ENCODE measurements at places on chromosomes 5 and 9.

GRCh38 chr5:94197970-94198369 is 420.4 kb downstream of the KIAA0825 start:
- no peak for DNase-seq

GRCh38 chr9:135701067-135701958 is 672 bp upstream of the KCNT1 start:
- DNase-seq: peak; percentile 11

- DNase-seq: no peak
These were observed 171.6 kb upstream of the PPP1R2B start for GRCh38 chr5:156678484-156678883.

GRCh38 chr5:20276061-20276958 is 288.3 kb upstream of the CDH18 start:
- no peak for DNase-seq

GRCh38 chr9:12276505-12276904 is 416.7 kb upstream of the TYRP1 start:
- no peak for DNase-seq

- DNase-seq: no peak
These were observed 21.8 kb downstream of the IRF1 start for GRCh38 chr5:132468656-132469379.

- DNase-seq: no peak
These were observed 165.2 kb downstream of the RMI1 start for GRCh38 chr9:84145780-84146179.

GRCh38 chr5:180736536-180736935 is 3.3 kb downstream of the OR2Y1 start:
- no peak for DNase-seq

DNA sequence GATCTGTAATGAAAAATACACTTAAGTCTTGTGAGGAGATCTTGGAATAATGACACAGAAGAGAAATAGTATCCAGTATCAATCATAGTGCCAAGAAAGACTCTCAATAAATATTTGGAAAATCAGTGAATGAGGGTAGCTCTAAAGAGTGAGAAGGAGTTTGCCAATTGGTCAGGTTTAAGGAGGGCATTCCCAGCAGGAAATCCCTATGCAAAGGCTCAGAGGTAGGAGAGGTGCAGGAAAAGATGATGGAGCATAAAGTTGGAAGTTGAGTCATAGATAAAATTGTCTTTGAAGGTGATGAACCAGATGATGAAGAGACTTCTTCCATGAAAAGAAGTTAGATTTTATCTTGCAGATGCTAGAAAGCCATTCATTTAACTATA is 27.8 kb downstream of the TNPO1 start:
- DNase-seq: no peak

DNA sequence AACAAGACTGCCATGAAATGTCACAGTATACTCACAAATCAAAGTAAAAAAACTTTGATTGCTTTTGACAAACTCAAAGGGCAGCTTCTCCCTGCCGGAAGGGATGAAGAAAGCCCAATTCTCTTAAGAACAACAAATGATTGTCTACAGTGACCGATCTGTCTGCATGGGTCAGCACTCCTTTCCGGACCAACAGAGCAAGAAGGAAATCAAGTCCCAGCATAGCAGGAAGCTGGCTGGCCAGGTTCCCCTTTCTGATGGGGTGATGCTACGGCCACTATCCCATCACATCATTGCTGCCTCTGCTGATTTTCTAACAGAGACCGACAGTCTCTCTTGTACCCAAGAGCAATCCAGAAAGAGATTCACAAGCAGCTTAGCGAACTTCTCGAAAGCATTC is 692 bp downstream of the C1QTNF3 start:
- no peak for DNase-seq

DNA sequence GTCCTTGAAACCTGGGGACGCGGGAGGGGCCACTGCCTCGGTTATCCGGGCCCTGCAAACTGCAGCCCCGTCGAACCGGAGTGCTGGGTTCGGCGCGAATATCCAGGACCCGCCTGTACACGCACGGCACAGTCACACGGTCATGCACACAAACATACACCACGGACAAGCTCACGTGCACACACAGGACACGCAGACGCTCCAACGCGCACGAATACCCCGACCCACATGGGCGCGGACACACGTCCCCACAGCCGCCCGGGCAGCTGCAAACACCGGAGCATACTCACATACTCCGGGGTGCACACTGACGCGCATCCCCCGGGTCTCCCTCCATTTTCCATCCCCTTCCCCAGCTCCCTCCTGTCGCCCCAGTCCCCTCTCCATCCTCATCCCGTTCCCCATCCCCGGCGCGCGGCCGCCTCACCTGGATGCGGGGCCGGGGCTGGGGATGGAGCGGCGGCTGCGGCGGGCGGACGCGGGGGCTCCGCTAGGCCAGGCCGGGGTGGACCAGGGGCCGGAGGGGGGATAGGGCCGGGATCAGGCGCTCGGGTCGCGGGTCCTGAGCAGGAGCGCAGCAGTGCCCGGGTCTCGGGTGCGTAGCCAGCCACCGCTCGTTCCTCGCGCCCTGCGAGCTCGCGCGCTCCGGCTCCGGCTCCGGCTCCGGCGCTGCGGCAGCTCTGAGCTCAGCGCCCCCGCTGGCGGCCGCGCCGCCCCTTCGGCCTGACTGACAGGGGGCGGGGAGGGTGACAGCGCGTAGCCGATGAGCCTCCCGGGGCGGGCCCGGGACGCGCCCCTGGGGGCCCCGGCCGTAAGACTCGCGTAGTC is at the start of the genes EIF4E1B and SNCB:
Gene EIF4E1B (plus strand): TSS at position 823 of the 828 bp plus-strand sequence. CDS start 12,113 bp downstream, outside the sequence.
Gene SNCB (minus strand): TSS at position 682 of the 828 bp plus-strand sequence. CDS start 880 bp downstream, outside the sequence.
- DNase-seq: no peak

DNA sequence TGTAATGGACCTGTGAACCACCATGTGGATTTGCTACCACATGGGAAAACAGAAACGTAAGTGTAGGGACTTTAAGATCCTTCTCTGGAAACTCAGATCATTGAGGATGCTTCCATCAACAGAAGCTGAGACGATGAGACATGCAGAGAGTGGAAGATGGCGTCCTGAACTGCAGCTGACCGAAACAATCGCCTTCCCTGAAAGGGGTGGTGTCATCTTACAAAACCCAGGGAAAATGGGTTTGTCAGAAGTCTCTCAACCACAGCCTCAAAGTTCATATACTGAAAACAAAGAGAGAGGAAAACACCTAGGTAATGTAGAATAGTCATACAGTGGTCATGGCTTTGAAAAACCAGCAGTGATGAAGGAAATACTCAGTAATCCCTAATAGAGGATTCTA is 6.6 kb upstream of the PTPN3 start:
- DNase-seq: no peak

DNA sequence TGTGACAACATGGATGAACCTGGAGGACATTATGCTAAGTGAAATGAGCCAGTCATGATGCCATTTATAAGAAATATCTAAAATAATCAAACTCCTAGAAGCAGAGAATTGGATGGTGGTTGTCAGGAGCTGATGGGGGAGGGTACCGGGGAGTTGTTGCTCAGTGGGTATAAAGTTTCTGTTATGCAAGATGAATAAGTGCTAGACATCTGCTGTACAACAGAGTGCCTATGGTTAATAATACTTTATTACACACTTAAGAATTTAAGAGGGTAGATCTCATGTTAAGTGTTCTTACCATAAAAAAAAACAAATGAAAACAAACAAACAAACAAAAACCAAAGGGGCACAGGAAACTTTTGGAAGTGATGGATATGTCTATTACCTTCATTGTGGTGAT is 13.0 kb upstream of the CCDC69 start:
- DNase-seq: no peak

- DNase-seq: no peak
These were observed 270.1 kb downstream of the HSPA4 start for GRCh38 chr5:133321833-133322420.

DNA sequence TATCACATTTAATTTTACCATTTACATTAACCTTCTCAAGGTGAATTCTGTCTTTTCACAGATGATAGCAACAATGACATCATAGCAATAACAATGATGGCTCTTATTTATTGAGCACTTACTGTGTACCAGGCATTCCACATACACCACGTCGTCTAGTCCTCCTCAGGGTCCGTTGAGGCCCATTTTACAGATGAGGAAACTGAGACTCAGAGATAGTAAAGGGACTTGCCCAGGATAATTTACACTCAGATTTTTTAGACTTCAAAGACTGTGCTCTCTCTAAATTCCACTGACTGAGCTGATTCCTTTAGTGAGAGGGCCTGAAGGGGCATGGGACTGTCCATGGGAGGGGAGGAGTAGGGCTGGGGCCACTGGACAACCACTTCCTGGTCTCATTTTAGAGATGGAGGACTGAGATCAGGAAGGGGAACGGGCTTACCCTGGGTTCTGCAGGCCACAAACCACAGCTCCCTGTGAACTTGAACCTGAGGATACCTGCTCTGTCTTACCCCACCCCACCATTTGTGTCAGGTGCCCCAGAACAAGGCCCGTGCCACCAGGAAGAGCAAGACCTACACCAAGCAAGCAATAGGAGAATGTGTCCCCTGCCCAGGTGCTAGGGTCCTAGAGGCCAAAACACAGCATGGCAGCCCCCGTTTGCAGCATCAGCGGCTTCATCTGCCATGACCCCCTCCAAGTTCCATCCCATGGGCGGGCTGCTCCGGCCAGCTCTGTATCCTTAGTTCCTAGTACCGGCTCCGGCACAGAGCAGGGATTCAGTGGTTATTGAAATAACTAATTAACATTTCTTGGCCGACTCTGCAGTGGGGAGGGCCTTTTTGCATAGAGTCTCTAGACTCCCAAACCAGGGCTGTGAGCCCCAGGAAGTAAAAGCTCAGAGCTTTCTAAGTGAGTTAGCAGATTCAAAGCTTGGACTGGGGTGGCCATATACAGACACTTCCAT is 96.6 kb downstream of the RGS3 start:
- DNase-seq: no peak

DNA sequence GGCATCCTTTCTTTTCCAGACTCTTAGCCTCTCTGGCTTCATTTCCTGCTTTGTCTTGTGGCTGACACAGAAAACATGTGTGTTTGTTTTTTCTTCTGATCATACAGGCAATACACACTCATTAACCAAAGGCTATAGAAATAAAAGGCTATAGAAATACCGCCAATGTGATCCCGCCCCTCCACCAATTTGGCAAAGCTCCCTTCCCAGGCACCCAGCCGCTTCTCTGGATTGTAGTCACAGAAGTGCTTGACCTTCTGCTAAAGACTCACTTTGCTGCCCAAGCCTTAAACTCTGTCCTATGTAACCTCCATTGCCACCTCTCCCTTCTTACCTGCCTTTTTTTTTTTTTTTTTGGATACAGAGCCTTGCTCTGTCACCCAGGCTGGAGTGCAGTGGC is 5.3 kb downstream of the TXNDC15 start:
- DNase-seq: no peak

- DNase-seq: peak; percentile 86
These were observed at the start of gene FAM53C for GRCh38 chr5:138337685-138338410. Gene FAM53C (plus strand): TSS chr5:138338266. CDS start chr5:138341336, 3,070 bp downstream.

DNA sequence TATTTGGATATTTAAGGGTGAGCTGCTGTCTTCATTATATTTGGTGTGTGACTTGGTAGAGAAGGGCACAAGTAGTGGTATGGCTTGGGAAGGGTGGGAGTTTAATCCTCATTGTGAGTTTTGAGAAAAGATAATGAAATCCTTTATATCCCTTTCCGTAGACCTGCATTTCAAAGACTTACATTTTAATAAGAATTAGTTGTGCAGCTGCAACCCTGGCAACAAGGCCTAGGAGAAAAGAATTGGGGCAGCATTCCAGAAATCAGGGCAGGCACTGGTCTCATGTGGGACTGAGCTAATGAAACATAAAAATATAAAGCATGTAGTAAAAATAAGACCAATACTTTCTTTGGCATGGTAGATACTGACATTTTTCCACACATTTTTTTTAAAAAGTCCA is 60.5 kb downstream of the CDC42SE2 start:
- DNase-seq: no peak

- DNase-seq: peak; percentile 58
These were observed 544.1 kb downstream of the RAB3C start for GRCh38 chr5:59126708-59127573.

DNA sequence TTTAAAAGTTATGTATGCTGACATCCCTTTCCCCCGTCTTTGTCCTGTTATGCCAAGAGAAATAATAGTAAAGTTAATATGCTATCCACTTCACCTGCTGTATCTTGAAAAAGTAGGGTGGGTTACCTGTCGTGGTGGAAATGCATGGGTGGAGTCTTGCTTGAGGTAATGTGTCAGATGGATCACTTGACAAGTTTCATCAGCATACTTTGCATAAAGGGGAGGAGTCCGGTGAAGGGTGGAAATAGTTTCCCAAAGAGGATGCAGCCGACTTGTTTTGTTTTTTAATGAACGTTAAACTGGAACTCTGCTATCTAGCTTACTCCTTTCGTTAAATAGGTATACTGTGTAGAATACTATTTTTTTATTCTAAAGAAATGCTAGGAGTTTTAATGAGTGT is 9.0 kb upstream of the DMRT3 start:
- DNase-seq: no peak

GRCh38 chr9:8351436-8351835 is 551.9 kb upstream of the DMAC1 start:
- DNase-seq: no peak

DNA sequence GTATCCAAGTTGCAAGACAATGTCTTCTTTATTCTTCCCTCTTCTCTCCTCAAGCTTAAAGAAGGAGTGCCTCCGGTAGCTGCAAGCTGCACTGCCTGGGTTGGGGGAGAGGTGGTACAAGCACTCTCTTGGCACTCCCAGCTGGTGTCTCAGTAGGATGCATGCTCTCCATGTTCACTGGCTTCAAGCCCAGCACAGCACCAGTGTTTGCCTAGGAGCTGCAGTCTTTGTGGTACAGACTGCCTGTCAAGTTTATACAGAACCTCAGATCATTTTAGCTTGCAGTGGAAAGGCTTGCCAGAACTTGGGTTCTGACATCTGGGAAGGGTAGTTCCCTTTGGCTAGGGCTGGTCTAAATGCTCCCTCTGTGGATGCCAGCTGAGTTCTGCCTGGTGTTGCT is 505.6 kb downstream of the MAN2A1 start:
- DNase-seq: no peak

GRCh38 chr5:15249152-15249551 is 250.8 kb upstream of the FBXL7 start:
- no peak for DNase-seq

DNA sequence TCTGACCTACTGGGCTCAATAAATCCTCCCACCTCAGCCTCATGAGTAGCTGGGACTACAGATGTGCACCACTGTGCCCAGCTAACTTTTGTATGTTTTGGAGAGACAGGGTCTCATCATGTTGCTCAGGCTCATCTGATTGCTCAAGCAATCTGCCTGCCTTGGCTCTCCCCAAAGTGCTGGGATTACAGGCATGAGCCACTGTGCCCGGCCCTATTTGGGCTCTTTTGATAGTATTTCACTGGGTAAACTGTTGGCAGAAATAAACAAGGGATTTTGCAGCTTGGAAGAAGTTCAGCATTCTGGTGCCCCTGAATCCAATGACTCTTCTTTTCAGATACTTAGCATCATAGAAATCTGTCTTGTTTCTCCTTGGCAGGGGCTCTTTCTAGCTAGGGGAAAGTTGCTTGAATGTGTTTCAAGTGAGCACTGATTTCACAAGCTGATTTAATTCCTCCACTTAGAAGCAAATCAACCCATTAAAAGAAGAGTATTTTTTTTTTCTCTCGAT is 146.8 kb downstream of the PAPPA start:
- DNase-seq: no peak
